Activated T-cell treated with anti-CD3 and anti-CD28 coated beads, Interleukin-2, amount 50 U/mL, for 72 hours (primary cell): ENCODE measurements at places on chromosomes 13 and 19. TPM values are rescaled to one million over a fixed set of nuclear protein-coding genes. Genes with fewer than 3 reads are reported as not detected.

- DNase-seq, result peak; percentile 81
Observed at GRCh38 chr19:12669270-12670158, 2.9 kb downstream of the WDR83 start.

GRCh38 chr19:887072-887471 is 5.9 kb downstream of the MED16 start:
- DNase-seq, result no peak

Gene ATP8B3
- total RNA-seq, result 12.8 TPM

Gene PTGER1
- total RNA-seq, result 0.38 TPM
